ENCODE measurements at places on chromosomes 6 and 20.

- DNase-seq = no peak
Measured at GRCh38 chr20:50153153-50153499, 397 bp downstream of the PEDS1 start.

GRCh38 chr20:62055106-62055861 is 10.4 kb downstream of the TAF4 start:
- no peak for DNase-seq

DNA sequence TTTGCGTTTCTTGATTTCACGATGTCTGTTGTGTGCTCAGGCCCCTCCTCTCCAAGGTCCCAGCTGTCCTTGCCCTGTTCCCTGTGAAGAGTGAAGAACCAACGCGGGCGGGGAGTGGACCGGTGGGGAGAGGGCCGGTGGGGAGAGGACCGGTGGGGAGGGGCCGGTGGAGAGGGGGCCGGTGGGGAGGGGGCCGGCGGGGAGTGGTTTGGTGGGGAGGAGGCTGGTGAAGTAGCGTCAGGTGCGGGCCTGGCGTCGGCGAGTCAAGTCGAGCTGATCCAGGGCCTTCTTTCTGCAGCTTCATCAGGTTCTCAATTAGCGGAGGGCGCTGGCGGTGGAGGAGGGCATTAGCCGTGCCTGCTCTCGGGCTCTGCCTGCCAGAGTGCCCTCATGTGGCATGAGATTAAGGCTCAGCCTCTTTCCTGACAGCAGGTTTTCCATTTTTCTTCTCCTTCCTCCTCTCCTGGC is 21.2 kb upstream of the BHLHE23 start:
- DNase-seq = peak; percentile 10

GRCh38 chr6:144268794-144269349 is 16.3 kb upstream of the UTRN start:
- DNase-seq = no peak

GRCh38 chr6:84771125-84771755 is 6.8 kb upstream of the TBX18 start:
- DNase-seq = no peak

- DNase-seq = no peak
Measured at GRCh38 chr6:48765352-48765961, 654.5 kb upstream of the PTCHD4 start.

DNA sequence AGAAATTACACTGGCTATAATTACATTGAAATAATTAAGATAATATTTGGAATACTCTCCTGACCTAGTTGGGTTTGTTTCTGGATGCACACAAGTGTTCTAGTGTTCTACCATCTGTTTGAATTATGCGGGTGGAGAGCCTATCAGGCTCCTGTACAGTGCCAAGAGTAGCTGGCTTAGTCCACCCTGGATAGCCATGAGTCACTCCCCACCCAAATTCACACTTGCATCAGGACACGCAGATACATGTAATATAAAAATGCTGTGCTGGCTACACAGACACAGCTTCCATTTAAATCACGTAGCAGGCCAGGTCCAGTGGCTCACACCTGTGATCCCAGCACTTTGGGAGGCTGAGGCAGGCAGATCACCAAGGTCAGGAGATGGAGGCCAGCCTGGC is 686.2 kb upstream of the SLC35B3 start:
- no peak for DNase-seq

- DNase-seq = no peak
Measured at GRCh38 chr6:12148841-12149240, 136.7 kb downstream of the HIVEP1 start.

- DNase-seq = no peak
Measured at GRCh38 chr20:62232194-62232593, 6.1 kb upstream of the OSBPL2 start.

DNA sequence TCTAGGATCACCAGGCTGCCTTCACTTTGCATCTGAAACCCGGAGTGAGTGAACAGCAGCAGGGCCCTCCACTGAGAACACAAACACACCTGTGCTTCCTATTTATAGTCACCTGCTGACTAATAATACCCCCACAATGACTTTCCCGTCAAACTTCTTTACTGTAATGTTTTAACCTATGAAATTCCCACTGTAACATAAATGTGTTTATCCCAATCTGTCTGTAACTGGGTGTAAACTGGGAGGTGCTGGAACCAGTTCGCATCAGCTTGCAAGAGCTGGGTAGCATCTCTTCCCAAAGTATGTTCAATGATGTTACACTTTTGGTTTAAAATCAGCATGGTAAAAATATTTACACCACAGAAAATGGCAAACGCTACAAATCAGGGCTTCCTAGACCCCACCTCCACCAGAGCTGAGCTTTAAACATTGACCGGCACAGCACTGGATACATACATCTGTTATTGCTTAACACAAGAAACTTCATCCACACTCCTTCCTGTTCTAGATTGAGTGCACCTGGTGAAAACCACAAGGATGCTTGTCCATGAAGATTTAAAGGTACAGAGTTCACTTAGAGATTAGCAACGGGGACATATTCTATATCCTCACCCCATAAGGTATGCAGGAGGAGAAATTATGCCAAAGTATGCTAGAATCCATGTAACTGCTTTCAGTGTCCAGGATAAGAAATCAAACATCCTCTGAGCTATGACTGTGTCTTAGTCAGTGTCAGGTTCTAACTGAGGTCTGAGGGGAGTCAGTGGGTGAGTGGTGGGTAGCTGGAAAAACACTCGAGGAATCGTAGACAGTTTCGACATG is 79.0 kb downstream of the ALDH8A1 start:
- DNase-seq = no peak

GRCh38 chr6:159056899-159057298 is 12.1 kb upstream of the TAGAP start:
- DNase-seq = no peak

- DNase-seq = no peak
Measured at GRCh38 chr6:167292301-167293087, 1.4 kb downstream of the UNC93A start.

DNA sequence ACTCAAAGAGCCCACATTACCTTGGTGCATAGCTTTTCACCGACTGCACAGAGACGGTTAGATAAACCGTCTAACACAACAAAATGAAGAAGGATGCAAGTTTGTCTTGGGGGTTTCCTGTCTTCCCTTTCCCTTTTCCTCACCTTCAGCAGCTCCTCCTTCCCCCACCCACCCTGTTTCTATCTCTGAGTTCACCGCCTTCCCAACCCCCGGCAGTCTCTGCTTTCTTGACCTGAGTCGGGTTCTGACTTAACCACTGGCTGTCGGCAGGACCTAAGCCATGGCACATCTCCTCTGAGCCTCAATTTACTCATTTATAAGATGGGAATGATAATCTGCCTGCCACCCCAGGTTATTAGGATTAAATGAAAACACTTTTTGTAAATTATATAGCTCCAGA is 25.8 kb upstream of the CNKSR3 start:
- DNase-seq = no peak

- DNase-seq = no peak
Measured at GRCh38 chr20:55174172-55174571, 698.8 kb downstream of the DOK5 start.

DNA sequence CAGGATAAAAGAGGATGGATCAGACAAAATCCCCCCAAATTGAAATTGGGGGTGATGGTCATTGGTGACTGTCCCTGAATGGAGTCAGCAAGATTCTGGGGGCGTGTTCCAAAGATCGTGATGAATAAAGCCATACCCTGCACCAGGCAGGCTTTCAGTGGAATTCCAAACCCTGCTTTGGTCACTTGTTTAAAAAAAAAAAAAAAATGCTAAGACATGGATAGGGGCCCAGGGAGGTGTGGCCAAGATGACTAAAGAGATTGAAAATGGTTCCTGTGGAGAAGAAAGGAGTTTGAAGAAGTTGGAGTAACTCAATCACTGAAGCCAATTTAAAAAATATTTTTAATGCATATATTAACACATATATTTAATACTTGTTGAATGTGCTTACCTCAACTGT is 161.4 kb upstream of the KCNG1 start:
- DNase-seq = no peak

DNA sequence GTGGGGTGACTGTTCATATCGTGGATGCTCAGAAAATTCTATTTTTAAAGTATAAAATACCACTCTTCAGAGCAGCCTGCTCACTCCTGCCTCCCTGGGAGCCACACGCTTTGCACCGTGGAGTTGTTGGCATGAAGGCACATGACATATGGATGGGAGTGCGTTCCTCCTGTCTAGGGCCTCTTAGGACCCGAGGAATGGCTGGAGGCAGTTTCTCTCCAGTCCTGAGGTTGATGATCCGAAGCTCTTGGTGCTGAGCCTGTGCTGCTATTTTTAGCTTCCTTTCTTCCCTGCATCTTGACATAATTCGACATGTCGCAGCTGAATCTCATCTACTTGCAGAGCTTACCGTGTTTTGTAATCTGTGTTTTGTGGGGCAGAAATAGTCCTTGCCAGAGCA is 73.9 kb downstream of the PHACTR3 start:
- no peak for DNase-seq

DNA sequence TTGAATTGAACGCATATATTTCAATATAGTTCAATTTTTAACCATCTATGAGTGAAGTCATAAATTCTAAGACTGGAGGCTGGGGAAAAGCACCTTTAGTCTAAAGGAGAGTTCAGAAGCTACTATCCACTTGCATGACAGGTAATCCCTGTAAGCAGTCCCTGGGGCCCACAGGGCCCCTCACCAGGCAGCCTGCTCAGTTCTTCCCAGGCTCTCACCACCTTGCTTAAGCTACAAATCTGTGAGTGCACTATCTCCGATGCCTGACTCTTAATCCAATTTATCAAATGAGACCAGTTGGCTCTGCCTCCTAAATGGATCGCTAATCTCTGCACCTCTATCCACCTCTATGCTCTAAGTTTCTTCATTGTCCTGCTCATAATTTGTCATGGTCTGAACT is 413.8 kb downstream of the PTPRT start:
- no peak for DNase-seq

DNA sequence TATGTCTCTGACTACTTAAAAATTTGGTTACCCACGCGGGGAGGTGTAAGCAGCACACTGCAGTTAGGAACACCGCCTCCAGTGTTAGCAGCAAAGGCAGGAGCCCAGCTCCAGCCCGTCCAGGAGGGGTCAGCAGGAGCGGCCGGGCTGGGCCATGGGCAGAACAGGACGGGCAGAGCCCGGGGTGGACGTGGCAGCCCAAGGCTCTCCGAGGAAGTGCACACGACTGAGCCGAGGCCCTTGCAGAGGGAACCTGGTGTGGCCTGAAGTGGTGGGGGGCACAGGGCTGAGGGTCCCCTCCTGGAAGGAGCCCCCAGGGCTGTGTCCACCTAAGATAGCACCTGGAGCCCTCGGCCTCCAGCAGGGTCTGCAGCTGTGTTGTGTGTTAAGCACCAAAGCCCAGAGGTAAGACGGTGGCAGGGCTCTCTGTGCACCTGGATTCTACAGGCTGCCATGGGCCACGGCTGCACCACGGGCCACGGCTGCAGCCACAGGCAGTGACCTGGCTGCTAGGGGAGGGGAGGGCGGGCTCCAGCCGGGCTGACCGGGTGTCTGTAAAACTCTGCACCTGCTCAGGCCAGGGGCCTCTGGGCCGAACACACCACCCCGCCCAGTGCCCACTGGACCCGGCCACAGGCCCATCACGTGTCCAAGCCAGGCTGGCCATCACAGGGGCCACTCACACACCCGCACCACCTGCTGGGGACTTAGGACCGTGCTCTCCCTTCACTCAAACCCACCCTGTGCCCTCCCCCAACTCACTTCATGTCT is 6.6 kb downstream of the SLC2A4RG start:
- DNase-seq = no peak

- DNase-seq = peak; percentile 23
Measured at GRCh38 chr6:168877821-168878282, 375.8 kb downstream of the THBS2 start.

GRCh38 chr20:23584434-23585199 is 16.3 kb upstream of the CST9L start:
- no peak for DNase-seq

DNA sequence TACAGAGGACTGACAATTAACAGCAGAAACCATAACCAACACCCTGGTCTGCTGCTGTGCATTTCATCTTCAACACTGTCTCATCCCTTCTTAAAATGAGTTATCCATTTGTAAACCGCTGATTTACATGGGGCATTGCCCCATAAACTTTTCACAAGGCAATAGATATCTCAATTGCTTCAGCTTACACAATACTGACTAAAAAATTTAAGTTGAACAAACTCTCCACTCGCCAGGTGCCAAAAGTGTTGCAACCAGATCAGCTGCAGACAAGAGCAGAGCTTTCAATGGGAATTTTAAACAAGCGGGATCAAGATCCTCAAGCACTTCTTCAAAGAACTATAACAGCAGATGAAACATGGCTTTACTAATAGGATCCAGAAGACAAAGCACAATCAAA is 183.0 kb downstream of the TASP1 start:
- no peak for DNase-seq

GRCh38 chr6:136551103-136551502 is 881 bp upstream of the MAP7 start:
- no peak for DNase-seq

GRCh38 chr6:148069256-148069655 is 273.4 kb upstream of the SASH1 start:
- no peak for DNase-seq

DNA sequence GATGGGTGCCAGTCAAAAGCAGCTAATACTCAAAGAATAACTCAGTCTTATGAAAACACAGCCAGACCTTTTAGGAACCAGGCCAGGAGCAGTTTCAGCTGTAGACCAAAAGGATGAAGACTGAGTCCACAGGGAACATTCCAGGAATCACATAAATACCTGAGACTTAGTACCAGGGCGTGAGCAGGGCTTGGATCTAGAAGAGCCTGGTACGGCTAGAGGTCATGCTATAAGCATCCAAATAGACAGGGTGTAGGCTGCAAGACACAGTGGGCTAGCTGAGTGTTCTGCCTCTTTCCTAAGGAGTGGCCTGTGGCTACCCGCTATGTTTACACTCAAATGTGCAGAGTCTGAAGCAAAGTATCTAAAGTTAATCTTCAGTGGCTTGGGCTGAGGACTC is 29.5 kb upstream of the LRRC1 start:
- DNase-seq = no peak

DNA sequence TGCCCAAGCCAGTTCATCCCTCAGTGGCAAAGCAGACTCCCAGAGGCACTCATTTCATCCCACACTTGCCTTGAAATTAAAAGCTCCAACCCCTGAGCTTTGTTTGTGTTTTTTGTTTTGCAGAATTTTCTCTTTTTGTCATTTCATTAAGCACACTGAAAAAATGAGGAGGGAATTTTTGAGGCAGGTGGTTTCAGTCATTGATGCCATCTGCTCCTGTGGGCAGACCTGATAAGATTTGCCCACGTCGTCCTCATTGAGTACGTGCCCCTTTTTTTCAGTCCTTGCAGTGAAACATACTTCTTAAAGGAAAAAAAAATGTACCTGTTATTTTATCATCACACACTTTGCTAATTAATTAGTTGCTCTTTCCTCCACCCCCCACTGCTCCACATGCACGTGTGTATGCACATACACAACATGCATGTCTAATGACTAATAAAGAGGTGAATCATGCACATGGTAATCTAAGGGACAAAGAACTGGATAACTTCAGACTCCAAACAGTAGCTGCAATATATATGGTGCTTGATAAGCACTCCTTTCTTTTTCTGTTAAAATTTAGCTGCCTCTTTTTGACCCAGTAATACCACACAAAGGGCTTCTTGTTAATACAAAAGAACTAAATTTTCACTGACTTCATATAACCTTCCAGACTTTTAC is 102.1 kb upstream of the TMEM181 start:
- no peak for DNase-seq

Data from CD4-positive, alpha-beta T cell treated with Interleukin-4 for 1 hour (primary cell).